ENCODE measurements at places on chromosomes 4 and X.

DNA sequence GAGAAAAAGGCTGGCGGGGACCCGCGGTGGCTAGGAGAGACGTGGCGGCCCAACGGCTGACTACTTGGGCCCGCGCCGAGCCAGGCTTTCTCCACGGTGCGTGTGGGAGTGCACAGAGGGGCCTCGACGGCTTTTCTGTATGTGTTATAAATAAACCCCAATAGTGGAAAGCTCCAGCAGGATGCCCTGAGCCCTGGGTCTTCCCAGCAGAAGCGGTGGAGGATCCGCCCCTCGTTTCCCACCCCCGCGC is 268 bp upstream of the PRRG1 start:
- DNase-seq = no peak

GRCh38 chr4:20486433-20486832 is 213.8 kb upstream of the PACRGL start:
- no peak for DNase-seq

GRCh38 chrX:147498796-147499195 is 412.9 kb upstream of the FMR1 start:
- no peak for DNase-seq

DNA sequence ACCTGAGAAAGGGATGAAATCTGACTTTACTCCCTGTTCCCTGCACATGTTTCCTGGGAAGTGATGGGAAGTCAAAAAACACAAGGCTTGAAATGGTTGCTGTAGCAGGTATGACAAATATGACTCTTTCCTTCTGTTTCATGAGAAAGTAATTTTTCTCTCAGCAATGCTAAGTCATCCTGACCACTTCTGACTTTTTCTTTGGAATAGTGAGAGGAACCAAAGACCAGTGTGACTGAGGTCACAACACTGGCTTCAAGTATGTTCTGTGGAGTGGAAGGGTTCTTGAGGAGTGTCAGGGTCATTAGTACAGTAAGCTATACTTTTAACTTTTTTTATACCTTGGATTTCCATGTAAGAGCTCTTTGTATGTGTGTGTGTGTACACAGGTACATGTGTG is 225.3 kb downstream of the PPP3CA start:
- DNase-seq = no peak

DNA sequence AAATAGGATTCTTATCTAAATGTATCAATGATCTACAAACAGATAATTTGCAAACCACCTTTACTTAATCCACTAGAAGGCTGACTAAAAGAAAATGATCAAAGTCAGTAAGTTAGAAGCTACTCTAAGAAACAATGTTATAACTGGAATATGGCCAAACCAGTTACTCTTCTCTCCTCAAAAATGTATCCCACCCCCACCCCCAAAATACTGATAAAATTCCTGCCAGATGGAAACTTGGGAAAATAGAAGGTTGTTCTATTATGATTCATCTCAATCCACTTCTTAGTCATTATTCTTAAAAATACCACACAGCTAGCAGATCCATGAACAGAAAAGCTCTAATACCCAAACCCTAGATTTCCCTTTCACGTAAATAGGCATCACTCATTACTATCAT is 206.4 kb downstream of the KLHL13 start:
- DNase-seq = no peak

GRCh38 chr4:48228949-48229348 is 40.7 kb downstream of the TEC start:
- DNase-seq = no peak

DNA sequence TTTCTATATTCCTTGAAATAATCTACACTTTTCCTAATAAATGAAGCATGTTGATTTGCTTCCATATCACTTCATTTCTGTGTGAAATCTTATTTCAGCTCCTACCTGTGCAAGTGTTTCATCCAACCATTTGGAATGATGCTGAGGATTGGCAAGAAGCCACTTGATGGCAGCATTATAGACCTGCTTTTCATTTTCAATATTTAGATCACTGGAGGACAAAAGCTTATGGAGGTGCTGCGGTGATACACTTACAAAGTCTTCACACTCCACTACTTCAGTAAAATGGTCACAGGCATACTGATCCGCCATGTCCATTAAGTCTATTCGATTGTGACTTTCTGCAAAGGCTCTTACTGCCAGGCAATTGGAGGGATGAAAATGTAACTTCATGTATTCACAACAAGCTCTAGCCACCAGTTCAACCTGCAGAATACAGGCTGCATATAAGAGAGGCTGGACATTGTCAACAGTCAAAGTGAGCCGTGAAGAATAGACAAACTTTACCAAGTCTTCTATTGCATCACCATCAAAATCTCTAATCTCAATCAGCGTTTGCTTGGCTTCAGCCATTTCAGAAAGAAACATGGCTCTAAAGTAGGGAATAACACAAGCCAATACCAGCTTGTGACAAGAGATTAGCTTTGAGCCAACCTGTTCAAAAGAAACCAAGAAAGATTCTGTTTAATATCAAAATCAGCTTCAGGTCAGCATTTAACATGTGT is 35.1 kb downstream of the KLHL8 start:
- DNase-seq = no peak

- no peak for DNase-seq
These were observed 327.8 kb upstream of the CXorf51B start for GRCh38 chrX:146481735-146482134.

- DNase-seq = no peak
These were observed 231.7 kb downstream of the FBXW7 start for GRCh38 chr4:152304220-152304619.

GRCh38 chrX:1466971-1467561 is 14.4 kb upstream of the ASMTL start:
- DNase-seq = peak; percentile 50
